ENCODE measurements at places on chromosomes 16 and 17.

DNA sequence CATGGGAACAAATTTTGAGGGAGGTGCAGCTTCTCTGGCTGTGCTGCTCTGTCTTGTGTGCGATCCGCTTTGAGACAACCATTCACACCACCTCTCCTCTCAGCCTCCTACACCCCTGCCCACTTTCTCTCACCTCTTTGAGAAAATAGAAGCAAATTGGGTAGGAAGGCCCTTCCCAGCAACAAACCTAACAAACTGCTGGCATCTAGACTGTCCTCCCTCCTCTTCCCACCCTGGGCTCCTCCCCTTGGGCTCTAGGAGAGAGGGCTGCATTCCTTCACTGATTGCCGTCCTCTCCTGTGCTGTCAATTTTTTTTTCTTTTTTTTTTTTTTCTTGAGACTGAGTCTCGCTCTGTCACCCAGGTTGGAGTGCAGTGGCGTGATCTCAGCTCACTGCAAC lies 13.5 kb downstream of the CDIPT start:
- peaks cover 15% of the 10 kb centered on the region for H3K36me3 ChIP-seq
- DNase-seq: no peak
- H3K4me3 ChIP-seq: no peak overlapping the region
- no peak overlapping the region for H3K27ac ChIP-seq

GRCh38 chr17:47729476-47729875 lies 3.6 kb upstream of the TBX21 start:
- H3K27ac ChIP-seq: no peak overlapping the region
- peaks cover 30% of the 10 kb centered on the region for H3K27me3 ChIP-seq
- no peak for DNase-seq
- no peaks in the 10 kb centered on the region for H3K36me3 ChIP-seq
- no peaks in the 10 kb centered on the region for H3K4me1 ChIP-seq

- H3K4me3 ChIP-seq: no peak overlapping the region
- DNase-seq: peak; percentile 53
- no peaks in the 10 kb centered on the region for H3K36me3 ChIP-seq
- peaks cover 12% of the 10 kb centered on the region for H3K4me1 ChIP-seq
- no peak overlapping the region for H3K27ac ChIP-seq
Measured at GRCh38 chr16:85610446-85611193, 2.5 kb upstream of the GSE1 start.

- H3K4me3 ChIP-seq: no peak overlapping the region
- no peak for DNase-seq
- no peaks in the 10 kb centered on the region for H3K27me3 ChIP-seq
- H3K36me3 ChIP-seq: no peaks in the 10 kb centered on the region
- H3K27ac ChIP-seq: no peak overlapping the region
Measured at GRCh38 chr16:47927330-47927729, 228.5 kb downstream of the ABCC12 start.

GRCh38 chr16:2296661-2297505 lies 29.0 kb upstream of the RNPS1 start:
- H3K27me3 ChIP-seq: no peaks in the 10 kb centered on the region
- no peaks in the 10 kb centered on the region for H3K36me3 ChIP-seq
- H3K4me3 ChIP-seq: no peak overlapping the region
- peak; percentile 31 for DNase-seq
- H3K27ac ChIP-seq: no peak overlapping the region

All from endothelial cell of umbilical vein (primary cell).